ENCODE measurements at places on chromosomes 5 and 9.

GRCh38 chr9:5832071-5832537 lies 813 bp downstream of the ERMP1 start:
- DNase-seq, result peak; percentile 27

DNA sequence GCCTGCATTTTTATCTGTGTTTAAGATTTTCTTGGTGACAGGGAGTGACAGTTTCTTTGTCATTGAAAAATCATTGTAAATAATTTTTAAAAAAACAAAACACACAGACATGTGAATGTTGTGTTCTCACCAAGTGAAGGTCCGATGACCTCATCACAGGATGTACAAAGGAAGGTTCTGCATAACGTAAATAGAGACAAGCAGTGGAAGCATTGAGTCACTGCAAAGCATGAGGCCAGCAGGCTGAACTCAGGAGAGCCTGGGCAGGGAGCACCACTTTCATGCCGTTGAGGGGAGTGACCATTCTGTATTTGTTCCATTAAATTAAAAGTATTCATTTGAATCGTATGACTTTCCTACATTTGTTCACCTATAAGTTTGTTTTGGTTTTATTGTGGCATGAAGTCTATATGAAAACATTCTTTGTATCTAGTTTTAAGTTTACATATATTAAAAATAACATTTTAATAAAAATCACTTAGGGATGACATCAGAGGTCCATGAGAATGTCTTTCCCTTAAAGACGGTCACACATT lies 70.4 kb upstream of the TLE1 start:
- no peak for DNase-seq

GRCh38 chr5:120388016-120388781 lies 75.9 kb upstream of the PRR16 start:
- peak; percentile 94 for DNase-seq

GRCh38 chr9:131667576-131667975 lies 72.3 kb downstream of the RAPGEF1 start:
- no peak for DNase-seq

DNA sequence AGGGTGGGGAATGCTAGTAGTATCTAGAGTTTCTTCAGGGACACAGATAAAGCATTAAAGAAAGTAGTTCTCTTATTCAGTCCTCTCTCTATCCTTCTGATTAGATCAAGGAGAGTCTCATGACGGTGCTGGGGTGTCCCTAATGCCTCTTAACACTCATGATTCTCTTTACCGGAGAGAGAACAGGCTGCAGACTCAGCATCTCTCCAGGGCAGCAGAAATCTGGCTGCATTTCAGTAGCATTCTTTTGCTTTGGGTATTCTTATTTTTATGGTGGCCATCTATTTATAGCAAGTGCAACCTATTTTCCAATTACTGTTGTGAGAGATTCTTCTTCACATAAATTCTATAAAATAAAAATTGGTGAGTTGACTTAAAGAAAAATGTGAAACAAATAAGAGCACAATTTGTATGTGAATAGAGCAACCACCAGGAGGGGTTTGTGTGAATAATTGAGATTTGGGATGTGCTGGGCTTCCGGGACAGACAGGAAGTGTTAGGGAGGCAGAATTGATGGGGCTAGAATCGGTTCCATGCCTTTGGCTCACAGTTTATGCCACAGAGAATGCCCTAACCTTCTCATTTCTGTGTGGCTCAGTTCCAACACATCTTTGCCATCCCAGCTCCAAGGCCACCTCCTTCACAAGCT lies 23.8 kb upstream of the BOD1 start:
- DNase-seq, result no peak

All from AML-193 (cell line).